ENCODE measurements at places on chromosomes 6 and 20. TPM values are rescaled to one million over a fixed set of nuclear protein-coding genes. Genes with fewer than 3 reads are reported as not detected.

GRCh38 chr6:2881423-2881822, 21.7 kb downstream of the SERPINB9 start:
- no peak for DNase-seq

GRCh38 chr20:59334651-59335300, 34.4 kb downstream of the EDN3 start:
- no peak for DNase-seq

DNA sequence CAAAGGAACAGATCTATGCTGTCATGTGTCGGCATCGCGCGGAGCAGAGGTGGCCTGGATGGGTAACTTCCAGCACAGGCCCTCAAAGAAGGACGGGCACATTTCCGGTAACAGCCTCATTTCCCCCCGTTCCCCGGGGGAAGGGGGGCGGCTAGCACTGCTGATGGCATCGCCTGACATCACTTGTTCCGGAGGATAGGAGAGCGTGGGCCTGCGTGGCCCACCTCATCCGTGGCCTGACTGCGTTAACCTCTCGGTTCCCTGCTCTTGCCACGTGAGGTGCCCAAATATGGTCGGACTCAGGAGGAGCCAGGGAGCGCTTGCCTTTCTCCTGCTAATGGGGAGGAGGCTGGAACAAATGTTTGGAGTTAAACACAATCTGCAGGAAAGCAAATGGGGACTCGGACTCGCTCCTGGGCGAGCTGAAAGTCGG, at the start of gene AKAP12:
AKAP12 (plus strand) TSS at position 365 of the 433 bp plus-strand sequence. CDS start 596 bp downstream, outside the sequence.
- no peak for DNase-seq

Gene GNAS-AS1
- 1.8 TPM for total RNA-seq

Gene FNDC11
- total RNA-seq: 1.8 TPM

Gene CRIP3
- total RNA-seq: not detected

Gene TCF21
- not detected for total RNA-seq

Gene CRISP3
- not detected for total RNA-seq

Gene RIPPLY2
- not detected for total RNA-seq

Gene KHDC1
- total RNA-seq: 6.4 TPM

Gene TRIM40
- total RNA-seq: not detected

GRCh38 chr20:33567949-33568348, 78.1 kb downstream of the CBFA2T2 start:
- no peak for DNase-seq

DNA sequence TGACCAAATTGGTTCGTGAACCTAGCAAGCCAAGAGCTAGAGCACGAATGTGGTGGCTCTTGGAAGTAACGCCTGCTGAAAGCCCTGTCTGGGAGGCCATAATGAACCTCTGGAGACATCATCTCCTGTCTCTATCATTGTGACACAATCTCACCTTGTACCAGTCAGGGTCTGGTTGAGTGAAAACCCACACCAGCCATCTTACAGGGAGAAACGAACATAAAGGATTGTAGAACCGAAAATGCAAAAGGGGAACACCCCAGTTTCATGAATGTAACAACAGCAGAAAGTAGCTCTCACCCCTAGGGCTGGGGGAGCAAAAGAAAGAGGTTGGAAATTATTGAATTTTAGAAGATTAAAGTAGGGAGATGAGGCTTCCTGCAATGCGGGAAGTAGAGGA, 50.9 kb upstream of the TAB2 start:
- DNase-seq: no peak

Measured in A172 (cell line).